ENCODE measurements at places on chromosomes 6 and 20.

- DNase-seq: no peak
Measured at GRCh38 chr6:108757357-108757756, 90.9 kb upstream of the ARMC2 start.

DNA sequence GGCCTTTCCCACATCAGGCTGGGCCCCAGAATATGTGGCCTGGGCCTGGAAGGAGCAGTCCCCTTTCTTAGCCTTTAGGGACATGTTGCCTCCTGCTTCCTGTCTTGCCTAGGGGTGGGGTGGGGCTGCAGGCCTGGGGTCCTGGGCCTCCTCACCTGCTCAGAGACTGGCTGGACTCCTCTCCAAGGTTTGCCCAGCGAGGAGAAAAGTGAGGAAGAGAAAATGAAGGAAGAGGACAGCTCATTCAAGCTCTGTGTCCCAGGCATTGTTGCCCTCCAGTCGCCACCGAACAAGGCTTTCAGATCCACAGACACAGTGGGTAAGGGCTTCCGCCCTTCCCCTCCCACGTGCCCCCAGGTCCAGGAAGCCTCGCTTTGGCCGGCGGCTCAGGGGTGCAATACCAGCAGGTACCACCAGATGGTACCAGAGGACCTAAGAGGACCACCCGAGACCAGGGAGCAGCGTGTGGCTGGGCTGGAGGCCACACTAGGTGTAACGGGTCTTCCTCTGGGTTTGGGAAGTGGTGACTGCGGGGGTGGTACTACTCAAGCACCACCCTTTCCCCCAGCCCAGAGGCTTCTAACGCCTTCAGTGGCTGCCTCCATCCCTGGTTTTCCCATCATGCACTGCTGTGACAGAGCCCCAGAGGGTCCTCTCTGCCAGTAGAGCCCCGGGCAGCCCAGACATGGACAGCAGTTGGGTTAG is 5.5 kb upstream of the BAK1 start:
- peak; percentile 71 for DNase-seq

DNA sequence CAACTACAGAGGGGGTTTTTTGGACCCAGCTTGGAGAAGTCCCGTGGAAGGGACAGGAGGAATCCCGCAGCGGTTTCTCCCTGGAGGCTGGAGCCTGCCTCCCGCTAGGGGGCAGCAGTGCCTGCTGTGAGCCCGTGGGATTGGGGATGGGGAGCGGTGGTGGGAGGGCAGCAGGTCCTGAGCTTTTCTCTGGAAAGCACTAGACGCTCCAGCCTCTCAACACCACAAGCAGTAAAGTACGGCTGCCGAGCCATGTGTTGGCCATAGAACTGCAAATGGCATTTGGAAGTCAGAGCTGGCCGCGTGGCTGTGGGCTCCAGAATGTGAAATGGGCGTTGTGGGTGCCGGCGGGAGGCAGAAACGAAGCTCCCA is 47.8 kb downstream of the GMPR start:
- DNase-seq: peak; percentile 64

- no peak for DNase-seq
Measured at GRCh38 chr20:59148701-59149493, 14.7 kb upstream of the ZNF831 start.

- peak; percentile 5 for DNase-seq
Measured at GRCh38 chr20:35237486-35237885, 11.0 kb downstream of the MMP24 start.

GRCh38 chr6:144657691-144658090 is 372.6 kb downstream of the UTRN start:
- peak; percentile 83 for DNase-seq

DNA sequence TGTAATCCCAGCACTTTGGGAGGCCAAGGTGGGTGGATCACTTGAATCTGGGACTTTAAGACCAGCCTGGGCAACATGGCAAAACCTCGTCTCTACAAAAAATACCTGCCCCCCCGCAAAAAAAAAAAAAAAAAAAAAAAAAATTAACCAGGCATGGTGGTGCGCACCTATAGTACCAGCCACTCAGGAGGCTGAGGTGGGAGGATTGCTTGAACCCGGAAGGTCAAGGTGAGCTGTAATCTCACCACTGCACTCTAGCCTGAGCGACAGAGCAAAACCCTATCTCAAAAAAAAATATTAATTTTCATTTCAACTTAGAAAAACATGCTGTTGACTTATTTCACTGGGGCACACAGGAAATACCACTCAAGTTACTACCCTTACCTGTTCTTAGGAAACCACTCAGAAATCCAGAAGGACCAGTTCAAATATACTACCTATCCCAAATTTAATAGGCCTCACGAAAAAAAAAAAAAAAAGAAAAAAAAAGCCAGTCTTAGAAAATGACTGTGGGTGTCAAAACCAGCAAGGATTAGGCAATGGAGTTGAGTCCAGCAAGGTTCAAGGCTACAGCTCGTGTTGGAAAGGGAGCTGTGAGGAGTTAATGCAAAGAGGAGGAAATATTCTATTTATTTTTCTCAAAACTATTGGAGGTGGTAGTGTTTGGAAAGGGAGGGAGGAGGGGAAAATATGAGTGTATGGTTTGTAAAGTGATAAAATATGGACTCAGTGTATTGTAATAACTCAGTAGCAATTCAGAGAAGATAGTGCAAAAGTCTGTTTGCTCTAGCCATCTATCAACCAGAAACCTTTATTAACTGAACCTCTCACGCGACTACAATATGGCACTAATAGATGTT is 33.9 kb upstream of the PIM1 start:
- DNase-seq: no peak

- no peak for DNase-seq
Measured at GRCh38 chr6:157269261-157269794, 54.0 kb downstream of the TMEM242 start.
